ENCODE measurements at places on chromosomes 1 and 21.

DNA sequence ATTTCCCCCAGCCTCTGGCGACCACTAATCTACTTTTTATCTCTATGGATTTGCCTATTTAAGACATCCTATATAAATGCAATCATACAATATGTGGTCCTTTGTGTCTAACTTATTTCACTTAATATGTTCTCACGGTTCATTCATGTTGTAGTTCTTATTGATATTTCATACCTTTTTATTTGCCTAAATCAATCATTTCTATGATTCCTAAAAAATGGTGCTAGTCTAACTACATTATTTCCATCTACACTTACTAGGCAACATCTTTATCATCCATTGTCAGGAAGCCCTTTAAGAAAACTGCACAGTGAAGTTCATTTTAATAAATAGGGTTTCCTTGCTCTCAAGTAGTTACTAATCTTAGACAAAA is 380 bp upstream of the FBXO28 start:
- no peak for DNase-seq

DNA sequence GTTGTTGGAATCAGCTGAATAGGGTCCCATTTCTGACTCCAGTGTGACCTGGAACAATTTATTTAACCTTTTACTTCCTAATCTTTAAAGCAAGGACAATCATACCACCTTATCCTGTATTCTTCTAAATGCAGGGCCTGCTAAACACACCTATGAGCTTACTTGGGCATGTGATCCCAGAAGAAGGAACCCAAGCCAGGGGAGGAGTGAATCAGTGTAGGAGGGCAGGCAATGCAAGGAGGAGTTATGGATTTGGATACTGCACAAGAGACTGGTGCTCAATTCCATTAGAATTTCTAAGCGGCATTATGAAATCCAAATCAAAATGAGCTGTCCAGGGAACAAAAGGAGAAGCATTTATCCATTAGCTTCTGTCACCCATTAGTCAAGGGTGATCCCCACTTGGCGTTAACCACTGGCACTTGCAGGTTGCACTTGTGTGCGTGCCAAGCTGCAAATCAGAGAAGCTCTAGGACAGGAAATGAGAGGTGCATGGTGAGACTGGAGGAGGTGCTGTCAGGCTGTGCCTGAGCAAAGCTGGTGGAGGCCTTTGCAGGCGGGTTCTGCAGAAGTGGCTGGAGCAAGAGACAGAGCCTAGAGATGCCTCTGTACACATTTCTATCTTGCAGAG is 297.2 kb upstream of the PLXNA2 start:
- no peak for DNase-seq

- DNase-seq: no peak
Observed at GRCh38 chr1:165055581-165055980, 300.9 kb downstream of the LMX1A start.

DNA sequence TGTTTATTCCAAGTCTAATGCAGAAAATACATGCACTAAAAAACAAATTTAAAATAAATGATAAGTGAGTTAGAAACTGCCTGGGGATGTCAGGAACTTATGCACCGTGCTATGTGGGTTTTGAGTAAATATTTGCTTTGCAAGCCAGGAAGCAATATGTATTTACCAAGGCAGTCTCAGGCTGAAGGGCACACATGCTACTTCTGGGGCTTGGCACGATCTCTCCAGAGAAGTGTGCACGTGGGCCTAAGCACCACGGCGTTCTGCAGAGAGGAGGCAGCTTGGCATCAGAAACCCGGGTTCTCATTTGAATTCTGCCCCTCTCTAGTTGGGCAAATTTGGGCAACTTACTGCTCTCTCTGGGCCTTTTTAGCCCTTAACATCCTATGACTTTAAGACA is 72.6 kb upstream of the ROR1 start:
- DNase-seq: no peak

- no peak for DNase-seq
Observed at GRCh38 chr1:208113011-208113410, 131.2 kb downstream of the PLXNA2 start.

DNA sequence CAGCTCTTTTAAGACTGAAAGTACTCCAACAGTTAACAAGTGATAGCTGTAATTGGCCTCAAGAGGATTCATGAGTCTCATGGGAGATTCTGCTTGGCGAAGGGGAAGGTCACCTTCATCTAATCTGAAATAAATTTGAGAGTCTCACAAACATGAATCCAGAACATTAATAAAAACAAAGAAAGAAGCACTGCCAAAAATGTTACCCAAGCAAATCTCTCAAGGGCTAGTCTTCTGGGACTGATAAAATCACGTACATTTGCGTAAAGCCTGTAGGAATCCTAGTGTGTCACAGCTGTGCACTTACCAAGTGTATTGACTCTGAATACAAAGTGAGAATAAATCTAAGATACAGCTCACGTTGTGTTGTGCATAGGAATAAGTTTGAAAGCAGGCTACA is 21.2 kb upstream of the NUF2 start:
- no peak for DNase-seq

DNA sequence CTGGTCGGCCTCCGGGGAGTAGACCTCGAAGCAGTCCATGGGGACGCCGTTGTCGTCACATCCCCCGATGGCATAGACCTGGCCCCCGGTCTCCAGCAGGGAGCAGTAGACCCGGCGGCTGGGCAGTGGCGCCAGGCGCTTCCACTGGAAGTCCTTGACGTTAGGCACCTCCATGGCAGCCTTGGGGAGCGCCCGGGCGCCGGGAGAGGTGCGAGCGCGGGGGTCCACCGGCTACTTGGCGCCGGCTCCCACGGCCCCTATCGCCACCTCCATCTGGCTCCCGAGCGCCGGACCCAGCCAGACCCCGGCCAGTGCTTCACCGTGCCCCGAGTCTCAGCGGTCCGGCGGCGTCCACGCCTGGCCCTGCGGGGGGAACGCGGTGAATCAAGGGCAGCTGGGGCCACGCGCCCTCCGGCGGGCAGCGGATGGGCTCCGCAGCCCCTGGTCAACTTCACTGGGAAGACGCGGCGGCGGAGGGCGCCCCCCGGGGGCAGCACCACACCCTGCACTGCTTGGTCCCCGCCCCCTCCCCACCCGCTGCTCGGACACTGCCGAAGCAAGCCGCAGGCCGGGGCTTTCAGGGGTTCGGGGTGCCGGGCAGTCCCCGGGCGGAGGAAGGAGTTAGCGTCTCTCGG is 13.2 kb downstream of the KLHDC8A start:
- DNase-seq: no peak

- DNase-seq: no peak
Observed at GRCh38 chr1:101847626-101848025, 149.1 kb downstream of the OLFM3 start.

GRCh38 chr1:109274533-109275476 is 8.1 kb downstream of the PSRC1 start:
- DNase-seq: no peak

GRCh38 chr1:104760017-104760416 is 1010.3 kb downstream of the AMY1C start:
- DNase-seq: no peak

- no peak for DNase-seq
Observed at GRCh38 chr1:81899214-81899821, 98.6 kb downstream of the ADGRL2 start.

GRCh38 chr1:62175568-62176179 is 19.0 kb upstream of the L1TD1 start:
- peak; percentile 6 for DNase-seq

GRCh38 chr1:245380790-245381535 is 226.2 kb downstream of the KIF26B start:
- DNase-seq: no peak

GRCh38 chr1:166925810-166926478 is 49.4 kb downstream of the ILDR2 start:
- no peak for DNase-seq

DNA sequence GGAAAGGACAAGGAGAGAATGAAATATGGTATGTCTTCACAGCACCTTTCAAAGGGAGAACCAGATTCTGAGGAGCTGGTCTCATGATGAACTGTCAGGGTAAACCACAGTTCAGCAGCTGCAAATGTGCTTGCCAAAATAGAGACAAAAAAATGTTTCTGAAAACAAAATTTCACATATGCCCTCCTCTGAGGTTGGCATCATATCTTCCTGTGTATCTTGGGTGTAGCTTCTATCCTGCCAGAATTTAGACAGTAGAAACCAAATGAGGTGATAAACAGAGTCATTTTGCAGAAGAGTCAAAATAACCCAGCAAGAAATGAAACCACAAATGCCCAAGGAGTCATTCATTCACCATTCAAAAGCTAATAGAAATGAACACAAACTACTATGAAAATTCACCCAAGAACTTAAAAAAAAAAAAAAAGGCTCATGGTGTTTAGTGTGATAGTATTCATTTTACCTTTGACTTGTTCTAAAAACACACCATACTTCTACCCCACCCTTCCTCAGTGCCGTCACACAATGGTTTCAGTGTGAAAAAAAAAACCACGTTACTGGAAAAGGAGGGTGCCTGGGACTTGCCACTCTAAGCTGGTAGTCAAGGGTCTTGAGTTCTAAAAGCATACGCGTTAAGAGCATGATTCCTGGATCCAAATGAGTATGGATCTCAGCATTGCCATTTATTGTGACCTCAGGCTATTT is 18.5 kb downstream of the SELL start:
- no peak for DNase-seq

- no peak for DNase-seq
Observed at GRCh38 chr1:77405186-77405585, 123.4 kb downstream of the AK5 start.

- DNase-seq: no peak
Observed at GRCh38 chr1:203271018-203271743, 34.1 kb upstream of the BTG2 start.

- peak; percentile 63 for DNase-seq
Observed at GRCh38 chr1:26405281-26405915, 5.2 kb upstream of the LIN28A start.

- no peak for DNase-seq
Observed at GRCh38 chr1:97608272-97608671, 312.6 kb downstream of the DPYD start.

DNA sequence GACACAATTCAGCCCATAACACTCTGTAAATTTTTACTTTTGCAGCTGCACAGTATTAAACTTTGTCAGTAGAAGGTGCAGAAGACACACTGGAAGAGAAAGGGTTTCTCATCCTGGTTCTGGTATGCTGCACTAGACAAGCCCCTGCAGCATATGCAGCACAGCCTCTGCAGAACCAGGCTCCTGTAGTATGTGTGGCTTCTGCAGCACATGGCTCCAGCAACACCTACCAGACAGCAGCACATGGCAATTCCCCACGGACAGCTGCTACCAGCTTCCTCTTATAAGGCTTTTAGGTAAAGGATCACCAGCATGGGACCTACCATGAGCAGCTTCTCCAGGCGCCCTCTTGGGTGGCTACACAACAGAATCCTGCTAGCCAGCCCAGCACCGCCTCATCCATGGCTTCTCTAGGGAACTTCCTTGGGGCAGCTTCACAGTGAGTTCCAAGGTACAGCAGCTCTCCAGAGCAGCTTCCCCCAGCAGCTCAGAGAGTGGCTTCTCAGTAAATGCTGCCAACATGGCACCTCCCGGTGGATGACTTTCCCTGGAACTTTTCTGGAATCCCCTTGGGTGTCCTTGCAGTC is 534.4 kb upstream of the CXADR start:
- no peak for DNase-seq

- DNase-seq: no peak
Observed at GRCh38 chr1:177495878-177496277, 325.1 kb downstream of the BRINP2 start.

- no peak for DNase-seq
Observed at GRCh38 chr1:190478149-190479049, 735 bp upstream of the BRINP3 start.

DNA sequence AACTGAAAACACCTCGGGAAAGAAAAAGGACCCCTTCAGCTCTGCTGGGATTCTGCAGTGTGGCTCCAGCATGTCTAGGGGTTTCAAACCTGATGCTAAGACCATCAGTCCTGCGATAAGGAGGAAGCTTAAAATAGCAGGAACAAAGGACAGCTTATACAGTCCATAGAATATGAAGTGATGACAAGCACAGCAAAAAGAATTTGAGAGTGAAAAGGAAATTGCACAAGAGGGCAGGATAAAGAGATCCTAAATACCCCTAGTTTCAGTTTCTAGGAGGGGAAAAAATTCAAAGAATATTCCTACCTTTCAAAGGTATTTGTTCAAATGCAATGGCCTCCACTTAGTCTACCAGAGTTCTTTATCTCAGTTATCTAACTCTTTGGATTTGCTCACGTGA is 171.4 kb downstream of the TGFB2 start:
- DNase-seq: no peak

DNA sequence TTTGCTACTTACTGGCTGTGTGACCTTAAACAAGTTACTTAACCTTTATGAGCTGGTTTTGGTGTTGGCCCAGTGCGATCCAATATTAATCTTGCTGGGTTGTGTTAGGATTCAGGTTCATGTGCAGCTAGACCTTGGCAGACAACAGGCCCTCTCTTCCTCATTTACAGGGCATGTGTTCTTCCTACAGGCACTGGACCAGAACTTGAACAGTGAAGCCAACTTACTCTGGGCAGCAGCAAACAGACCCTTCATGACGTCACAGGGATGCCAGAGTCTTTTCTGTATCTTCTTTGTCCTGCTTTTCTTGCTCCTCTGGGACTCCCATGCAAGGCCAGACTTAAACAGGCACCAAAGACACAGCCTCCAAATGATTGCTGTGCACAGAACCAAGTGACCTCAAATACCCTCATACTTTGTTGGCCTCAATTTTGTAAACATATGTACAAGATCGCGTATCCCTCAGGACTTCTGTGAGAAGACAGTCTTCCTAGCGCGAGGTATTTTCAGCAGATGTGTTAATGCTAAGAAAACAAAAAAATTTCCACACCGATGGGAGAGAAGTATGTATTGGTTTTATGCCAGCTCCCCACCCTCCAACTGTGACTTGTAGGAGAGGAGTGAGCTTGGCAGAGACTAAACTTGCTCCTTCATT is 73.7 kb downstream of the URB2 start:
- no peak for DNase-seq

GRCh38 chr1:185401019-185401418 is 84.0 kb upstream of the IVNS1ABP start:
- DNase-seq: peak; percentile 83

DNA sequence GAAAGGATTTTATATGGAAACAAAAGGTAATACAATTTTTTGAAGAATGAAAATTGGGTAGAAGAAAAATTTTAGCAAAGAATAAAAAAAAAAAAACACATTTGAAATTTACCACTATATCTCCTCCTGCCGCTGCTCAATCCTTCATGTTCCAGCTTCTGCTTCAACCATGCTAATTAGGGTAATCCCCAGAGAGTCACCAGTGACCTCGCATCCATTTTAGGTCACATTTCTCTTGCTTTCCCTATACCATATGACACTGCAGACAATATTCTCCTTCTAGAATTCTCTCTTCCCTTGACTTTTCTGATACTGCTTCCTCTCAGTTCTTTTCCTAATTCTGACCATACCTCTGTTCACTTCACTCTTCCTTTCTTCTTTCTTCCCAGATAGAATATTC is 237.1 kb downstream of the USH2A start:
- no peak for DNase-seq
